ENCODE measurements at places on chromosomes 5 and 9. TPM values are rescaled to one million over a fixed set of nuclear protein-coding genes. Genes with fewer than 3 reads are reported as not detected.

GRCh38 chr9:100413839-100414420 is 13.0 kb upstream of the MSANTD3 start:
- H3K4me1 ChIP-seq = peaks cover 1% of the 10 kb centered on the region
- H3K27me3 ChIP-seq = no peaks in the 10 kb centered on the region
- no peaks in the 10 kb centered on the region for H3K36me3 ChIP-seq
- H3K4me3 ChIP-seq = no peak overlapping the region

Gene LCP2
- 11.1 TPM for total RNA-seq

DNA sequence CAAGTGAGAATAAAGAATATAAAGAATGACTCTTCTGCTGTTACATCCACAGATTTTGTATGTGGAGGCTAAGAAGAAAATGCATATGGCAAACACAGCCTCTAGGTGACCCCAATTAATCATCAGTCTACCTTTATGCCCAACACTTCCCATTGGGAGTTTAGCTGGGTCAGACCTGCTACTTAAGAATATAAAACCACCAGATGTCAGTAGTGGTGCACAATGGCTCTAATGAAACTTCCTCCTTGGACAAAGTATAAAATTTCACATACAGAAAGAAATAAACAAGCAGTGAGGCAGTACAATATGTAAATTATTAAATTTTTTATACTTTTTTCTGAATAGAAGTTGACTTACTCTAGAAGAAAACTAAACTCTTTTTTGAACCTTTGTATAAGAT is 539.9 kb downstream of the BRINP1 start:
- no peak overlapping the region for H3K4me3 ChIP-seq
- no peaks in the 10 kb centered on the region for H3K36me3 ChIP-seq
- no peak for DNase-seq

GRCh38 chr5:36162810-36163486 is 11.0 kb downstream of the SKP2 start:
- no peaks in the 10 kb centered on the region for H3K4me1 ChIP-seq
- no peaks in the 10 kb centered on the region for H3K36me3 ChIP-seq
- no peak overlapping the region for H3K27ac ChIP-seq
- H3K4me3 ChIP-seq = no peak overlapping the region
- no peaks in the 10 kb centered on the region for H3K27me3 ChIP-seq

Gene CDKN2B
- total RNA-seq = 1.7 TPM

DNA sequence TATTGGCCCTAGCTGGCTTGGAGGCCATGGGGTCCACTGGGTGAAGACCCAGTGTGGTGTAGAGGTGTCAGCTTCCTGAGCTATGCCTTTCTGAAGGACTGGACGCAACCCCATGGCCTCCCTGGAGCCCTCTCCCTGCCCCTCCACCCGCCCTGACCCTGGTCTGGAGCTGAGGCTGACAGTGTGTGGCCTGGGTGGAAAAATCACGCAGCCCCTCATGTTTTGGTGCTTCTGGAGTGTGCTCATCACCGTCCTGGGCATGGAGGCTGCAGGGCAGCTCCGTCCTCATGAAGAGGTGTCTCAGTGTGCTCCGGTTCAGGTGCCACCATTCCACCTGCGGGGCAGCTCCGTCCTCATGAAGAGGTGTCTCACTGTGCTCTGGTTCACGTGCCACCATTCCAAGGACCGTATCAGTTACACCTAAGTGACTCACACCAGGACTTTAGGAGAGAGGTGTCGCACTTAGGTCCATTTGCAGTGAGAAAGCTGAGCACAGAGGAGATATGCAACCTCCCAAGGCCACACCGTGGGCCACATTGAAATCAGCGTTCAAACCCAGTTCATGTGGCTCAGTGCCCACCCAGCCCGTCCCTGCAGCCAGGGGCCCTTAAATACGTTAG is 214.3 kb upstream of the IRX1 start:
- no peaks in the 10 kb centered on the region for H3K27me3 ChIP-seq
- no peaks in the 10 kb centered on the region for H3K4me1 ChIP-seq
- H3K36me3 ChIP-seq = no peaks in the 10 kb centered on the region

DNA sequence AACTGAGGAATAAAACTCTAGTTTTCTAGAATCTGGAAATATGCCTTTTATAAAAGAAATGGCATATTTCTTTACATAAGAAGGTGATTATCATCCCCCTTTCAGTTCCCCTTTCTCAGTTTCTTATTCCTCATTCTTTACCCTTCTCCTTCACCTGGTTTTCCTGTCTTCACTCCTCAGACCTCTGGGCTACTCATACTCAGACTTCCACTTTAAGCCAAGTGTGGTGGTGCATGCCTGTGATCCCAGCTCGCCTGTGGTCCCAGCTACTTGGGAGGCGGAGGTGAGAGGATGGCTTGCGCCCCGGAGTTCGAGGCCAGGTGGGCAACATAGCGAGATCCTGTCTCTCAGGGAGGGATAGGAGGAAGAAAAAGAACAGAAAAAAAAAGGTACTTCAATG is 57.2 kb downstream of the RANBP6 start:
- no peak overlapping the region for H3K27ac ChIP-seq
- H3K4me1 ChIP-seq = no peaks in the 10 kb centered on the region
- no peaks in the 10 kb centered on the region for H3K36me3 ChIP-seq
- no peaks in the 10 kb centered on the region for H3K27me3 ChIP-seq
- no peak for DNase-seq

DNA sequence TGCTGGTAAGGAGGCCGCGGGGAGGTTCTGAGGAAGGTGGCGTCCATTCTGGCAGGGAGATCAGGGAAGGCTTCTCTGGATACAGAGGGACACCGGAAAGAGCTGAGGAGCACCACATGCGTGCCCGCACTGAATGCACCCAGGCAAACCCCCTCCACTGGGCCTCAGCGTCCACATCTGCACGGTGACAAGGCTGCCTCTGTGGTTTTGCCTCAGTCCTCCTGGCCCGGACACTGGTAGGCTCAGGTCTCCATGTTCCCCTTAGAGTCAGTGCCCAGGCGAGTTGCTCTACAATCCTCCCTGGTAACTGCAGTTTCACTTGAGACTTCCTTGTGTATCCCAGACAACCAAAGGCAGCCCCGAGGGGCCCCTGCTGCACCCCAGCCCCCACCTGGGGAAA is 173.3 kb downstream of the MELK start:
- H3K27ac ChIP-seq = no peak overlapping the region
- no peak overlapping the region for H3K4me3 ChIP-seq
- no peaks in the 10 kb centered on the region for H3K27me3 ChIP-seq
- H3K4me1 ChIP-seq = no peaks in the 10 kb centered on the region

GRCh38 chr5:113034182-113034773 is 57.7 kb downstream of the DCP2 start:
- H3K27ac ChIP-seq = no peak overlapping the region
- H3K27me3 ChIP-seq = no peaks in the 10 kb centered on the region
- no peaks in the 10 kb centered on the region for H3K36me3 ChIP-seq
- no peak for DNase-seq
- H3K4me1 ChIP-seq = peaks cover 6% of the 10 kb centered on the region
- H3K4me3 ChIP-seq = no peak overlapping the region

GRCh38 chr5:155689406-155689805 is 637.6 kb upstream of the SGCD start:
- H3K27me3 ChIP-seq = no peaks in the 10 kb centered on the region
- H3K4me1 ChIP-seq = no peaks in the 10 kb centered on the region
- no peaks in the 10 kb centered on the region for H3K36me3 ChIP-seq
- H3K4me3 ChIP-seq = no peak overlapping the region
- no peak for DNase-seq

DNA sequence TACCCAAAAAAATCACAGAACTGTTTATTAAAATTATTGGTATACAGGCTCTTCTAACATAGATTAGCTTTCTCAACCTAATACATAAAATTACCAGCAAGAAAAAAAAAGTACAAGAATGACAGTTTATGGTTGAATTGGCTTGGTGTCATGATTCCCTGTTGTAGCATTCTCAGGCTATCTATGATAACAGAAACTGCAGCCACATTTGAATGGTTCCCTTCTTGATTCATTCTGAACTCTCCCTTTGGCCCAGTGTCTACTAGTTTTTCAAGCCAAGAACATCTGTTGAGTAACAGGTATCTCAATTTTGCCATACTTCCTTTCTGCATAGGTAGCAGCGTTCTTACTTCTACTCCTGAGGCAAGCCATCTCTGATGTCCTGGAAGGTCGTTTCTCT is 3.0 kb downstream of the SPIN1 start:
- no peaks in the 10 kb centered on the region for H3K36me3 ChIP-seq
- H3K4me1 ChIP-seq = peaks cover 23% of the 10 kb centered on the region
- H3K4me3 ChIP-seq = no peak overlapping the region
- no peak for DNase-seq
- no peak overlapping the region for H3K27ac ChIP-seq

GRCh38 chr9:73548201-73548600 is 396.5 kb downstream of the ANXA1 start:
- H3K4me1 ChIP-seq = no peaks in the 10 kb centered on the region
- no peak overlapping the region for H3K27ac ChIP-seq
- no peaks in the 10 kb centered on the region for H3K27me3 ChIP-seq
- H3K36me3 ChIP-seq = no peaks in the 10 kb centered on the region
- no peak for DNase-seq

DNA sequence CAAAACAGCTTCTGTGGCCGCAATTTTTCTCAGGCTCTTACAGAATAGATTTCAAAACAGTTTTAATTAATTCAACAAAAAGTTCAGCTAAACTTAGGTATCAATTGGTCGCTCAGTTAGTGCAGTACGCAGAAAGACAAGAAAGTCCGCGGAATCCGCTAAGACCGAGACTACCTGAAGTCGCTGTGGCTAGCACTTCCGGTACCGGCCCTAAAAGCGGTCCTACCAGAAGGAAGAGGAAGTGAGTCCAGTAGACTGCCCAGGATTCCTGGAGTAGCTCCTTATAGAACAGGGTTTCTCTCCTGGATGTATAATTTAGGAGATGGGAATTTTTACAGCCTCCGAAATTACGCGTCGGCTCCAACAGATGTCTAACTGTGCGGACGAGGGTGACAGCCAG is 16.6 kb upstream of the PCDHB2 start:
- no peak overlapping the region for H3K27ac ChIP-seq
- H3K27me3 ChIP-seq = no peaks in the 10 kb centered on the region
- no peaks in the 10 kb centered on the region for H3K36me3 ChIP-seq
- DNase-seq = no peak
- H3K4me3 ChIP-seq = no peak overlapping the region

GRCh38 chr5:1963941-1964451 is 81.3 kb upstream of the IRX4 start:
- H3K27me3 ChIP-seq = no peaks in the 10 kb centered on the region
- no peak overlapping the region for H3K27ac ChIP-seq
- H3K36me3 ChIP-seq = no peaks in the 10 kb centered on the region
- no peak overlapping the region for H3K4me3 ChIP-seq

DNA sequence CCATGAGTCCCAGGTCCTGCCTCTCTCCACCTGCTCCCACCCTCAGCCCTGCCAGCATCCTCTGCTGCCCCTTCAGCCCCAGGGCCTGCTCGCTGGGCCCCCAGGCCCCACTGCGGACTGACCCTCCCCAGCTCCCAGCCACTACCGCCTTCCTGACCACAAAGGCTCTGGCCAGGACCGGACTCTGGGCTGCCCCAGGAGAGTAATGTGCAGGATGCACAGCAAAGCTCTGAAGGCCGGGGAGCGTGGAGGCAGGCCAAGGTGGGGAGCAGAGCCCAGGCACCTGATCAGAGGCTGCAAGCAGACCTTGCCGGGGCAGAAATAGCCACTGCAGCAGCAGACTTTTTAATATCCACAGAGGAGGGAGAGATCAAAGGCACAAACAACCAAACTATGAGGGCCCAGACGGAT is 27.9 kb downstream of the IPPK start:
- H3K4me1 ChIP-seq = no peaks in the 10 kb centered on the region
- no peak for DNase-seq
- H3K27me3 ChIP-seq = no peaks in the 10 kb centered on the region
- no peak overlapping the region for H3K27ac ChIP-seq
- H3K4me3 ChIP-seq = no peak overlapping the region
- no peaks in the 10 kb centered on the region for H3K36me3 ChIP-seq

Gene KIF3A
- 13.0 TPM for total RNA-seq

DNA sequence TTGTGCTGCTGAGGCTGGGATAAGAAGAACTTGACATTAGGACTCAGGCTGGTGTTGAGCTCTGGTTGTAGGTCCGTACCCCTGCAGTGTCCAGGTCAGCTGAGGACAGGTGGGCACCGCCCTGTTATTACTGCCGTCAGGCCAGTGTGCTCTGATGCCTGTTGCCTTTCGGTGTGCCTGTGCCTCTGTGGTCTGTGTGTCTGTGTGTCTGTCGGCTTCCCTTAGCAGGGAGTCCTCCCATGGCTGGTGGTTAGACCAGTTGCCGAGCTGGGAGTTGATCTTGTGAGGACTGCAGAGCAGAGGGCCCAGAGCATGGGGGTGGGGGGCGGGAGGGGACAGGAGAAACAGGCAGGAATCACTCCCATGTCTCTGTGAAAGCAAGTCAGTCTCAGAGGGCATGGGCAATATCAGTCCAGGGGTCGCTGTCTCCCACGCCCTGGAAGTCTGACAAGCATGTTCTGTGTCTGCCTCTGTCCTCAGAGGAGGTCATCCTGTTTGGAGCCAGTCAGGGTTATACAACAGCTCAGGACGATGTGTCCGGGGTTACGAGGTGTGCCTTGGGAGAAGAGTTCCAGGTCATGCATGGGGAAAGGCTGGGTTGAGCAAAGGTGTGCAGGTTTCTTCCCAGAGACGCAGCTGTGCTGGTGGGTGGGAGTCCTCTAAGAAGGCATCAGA is 67.3 kb upstream of the GARNL3 start:
- no peak for DNase-seq
- H3K36me3 ChIP-seq = no peaks in the 10 kb centered on the region
- H3K27me3 ChIP-seq = no peaks in the 10 kb centered on the region
- no peak overlapping the region for H3K4me3 ChIP-seq

Gene CATSPER3
- 0.63 TPM for total RNA-seq

Gene WDR38
- total RNA-seq = 1.2 TPM

- H3K4me3 ChIP-seq = no peak overlapping the region
- H3K27me3 ChIP-seq = no peaks in the 10 kb centered on the region
- H3K36me3 ChIP-seq = no peaks in the 10 kb centered on the region
- no peak for DNase-seq
Measured at GRCh38 chr5:168899264-168899663, 320.1 kb upstream of the PANK3 start.

GRCh38 chr9:111559000-111559610 is 34.1 kb downstream of the ZNF483 start:
- H3K4me1 ChIP-seq = no peaks in the 10 kb centered on the region
- DNase-seq = no peak
- H3K27me3 ChIP-seq = no peaks in the 10 kb centered on the region
- no peak overlapping the region for H3K27ac ChIP-seq

DNA sequence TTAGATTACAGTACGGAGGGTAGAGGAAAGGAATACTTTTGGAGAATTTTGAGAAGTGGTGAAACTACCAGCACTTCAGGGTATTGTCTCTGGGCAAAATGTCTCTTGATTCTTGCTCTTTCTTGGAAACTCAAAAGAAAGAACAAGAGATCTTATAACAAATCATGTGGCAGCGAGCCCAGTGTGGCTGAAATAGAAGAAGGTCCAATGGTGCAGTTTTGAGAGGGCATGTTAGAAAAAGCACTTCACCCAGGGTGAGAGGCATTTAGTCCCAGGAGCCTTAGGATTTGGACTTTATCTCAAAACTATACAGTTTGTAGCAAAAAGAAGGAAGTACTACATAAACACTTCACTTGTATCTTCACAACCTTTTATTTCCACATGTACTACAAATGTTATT is 39.4 kb downstream of the NNT start:
- H3K27me3 ChIP-seq = no peaks in the 10 kb centered on the region
- no peaks in the 10 kb centered on the region for H3K36me3 ChIP-seq
- DNase-seq = no peak
- no peak overlapping the region for H3K27ac ChIP-seq
- H3K4me1 ChIP-seq = no peaks in the 10 kb centered on the region

GRCh38 chr5:61293071-61293470 is 39.0 kb upstream of the ZSWIM6 start:
- peaks cover 4% of the 10 kb centered on the region for H3K4me1 ChIP-seq
- H3K4me3 ChIP-seq = no peak overlapping the region
- H3K27ac ChIP-seq = no peak overlapping the region

Measured in ovary (tissue), 10 donors.